ENCODE measurements at places on chromosomes 4 and X.
A peak's percentile ranks its signal among the peaks of the same experiment; 100 is the strongest.

DNA sequence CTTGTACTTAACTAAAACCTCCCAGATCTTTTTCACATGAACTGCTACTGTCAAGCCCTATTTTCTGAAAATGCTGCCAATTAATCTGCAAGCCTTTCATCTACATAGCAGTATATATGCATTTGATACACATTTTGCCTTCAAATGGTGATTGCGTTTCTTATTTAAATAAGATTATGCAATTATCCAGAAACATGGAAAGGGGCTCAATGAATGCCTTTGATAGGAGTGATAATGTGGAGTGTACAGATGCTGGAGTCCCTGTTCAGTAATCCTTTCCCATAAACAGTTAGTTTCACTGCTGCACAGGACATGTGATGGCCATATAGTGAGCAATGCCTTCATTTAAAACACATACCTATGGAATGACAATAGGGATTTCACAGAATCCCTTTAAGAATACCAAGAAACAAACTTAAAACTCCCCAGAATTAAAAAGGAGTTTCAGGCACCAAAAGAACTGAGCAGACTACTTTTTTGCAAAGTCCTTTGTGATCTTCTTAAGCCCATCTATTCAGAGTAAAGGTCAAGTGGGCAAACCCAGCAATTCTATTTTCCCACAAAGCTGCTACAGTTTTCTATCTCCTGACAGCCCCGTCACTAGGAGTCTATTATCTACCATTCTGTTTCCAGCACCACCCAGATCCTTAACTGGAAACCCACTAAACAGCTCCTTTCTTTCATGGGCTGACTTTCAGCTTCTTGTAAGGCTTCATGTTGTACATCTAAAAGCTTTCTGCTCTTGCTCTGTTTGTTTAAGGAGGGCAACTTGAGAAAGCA is 120.3 kb downstream of the UNC5C start:
- DNase-seq, result no peak

DNA sequence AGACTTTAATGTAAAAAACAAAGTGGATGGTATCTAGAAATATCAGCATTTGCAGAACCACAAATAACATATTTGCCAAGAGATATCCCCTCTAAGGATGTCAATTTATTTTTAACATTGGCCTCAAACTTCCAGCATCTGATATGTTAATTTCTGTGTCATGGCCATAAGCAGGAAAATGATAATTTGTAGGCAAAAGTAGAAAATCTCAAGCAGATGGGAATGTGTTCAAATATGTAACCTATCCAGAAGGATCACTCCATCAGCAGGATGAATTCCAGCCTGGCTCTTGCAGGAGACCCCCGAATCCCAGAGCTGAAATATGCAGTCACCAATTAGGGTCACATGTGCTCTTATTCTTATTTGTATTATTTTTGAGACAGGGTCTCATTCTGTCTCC is 55.4 kb upstream of the PRKX start:
- no peak for DNase-seq

GRCh38 chr4:75655562-75655961 is 17.6 kb downstream of the G3BP2 start:
- no peak for DNase-seq

- peak; percentile 86 for DNase-seq
Observed at GRCh38 chr4:118327554-118328241, 25.1 kb downstream of the PRSS12 start.

DNA sequence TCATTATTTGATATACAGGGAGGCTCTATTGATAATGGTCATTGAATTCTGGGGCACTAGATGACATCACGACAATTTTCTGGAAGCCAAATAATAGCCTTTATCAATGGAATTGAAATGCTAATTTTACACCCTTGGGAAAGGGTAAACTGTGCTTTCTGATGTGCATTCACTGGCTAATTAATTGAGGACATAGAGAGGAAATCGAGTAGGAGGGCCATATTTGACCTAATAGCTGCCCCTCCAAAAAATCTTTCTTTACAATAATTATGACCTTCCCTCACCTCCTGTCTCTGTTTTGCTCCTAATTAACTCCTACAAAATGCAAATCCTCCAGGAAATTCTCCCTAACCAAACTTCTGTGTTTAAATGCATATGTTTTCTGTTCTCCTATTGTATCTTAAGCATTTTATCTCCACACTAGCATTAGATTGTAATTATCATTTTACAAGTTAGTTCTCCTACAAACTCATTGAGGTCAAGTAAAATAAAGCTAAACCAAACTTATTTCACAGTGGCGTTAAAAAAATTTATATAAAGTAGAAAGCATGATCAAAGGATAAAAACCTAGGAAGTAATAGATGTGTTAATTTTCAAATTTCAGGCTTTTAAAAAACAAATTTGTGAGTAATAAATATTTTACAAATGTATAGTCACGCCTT is 1414.0 kb upstream of the AGA start:
- DNase-seq, result no peak

GRCh38 chrX:43581167-43581566 is 74.9 kb upstream of the MAOA start:
- no peak for DNase-seq

DNA sequence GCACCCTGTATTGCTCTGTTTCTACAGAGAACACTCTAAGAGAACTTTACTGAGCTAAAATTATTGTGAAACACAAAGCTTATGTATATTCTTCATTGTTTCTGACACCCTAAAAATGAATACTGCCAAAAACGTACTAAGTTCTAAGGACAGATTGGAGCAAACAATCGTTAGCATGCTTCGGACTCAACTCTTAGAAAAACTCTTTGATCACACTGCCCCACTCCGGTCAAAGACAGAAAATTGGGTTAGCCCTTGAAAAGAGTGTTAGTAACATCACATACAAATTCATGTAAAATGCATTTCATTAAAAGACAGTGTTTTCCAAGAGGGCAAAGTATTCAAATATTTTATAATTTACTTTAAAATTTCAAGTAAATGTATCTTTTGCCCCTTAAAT is 177.4 kb downstream of the DCHS2 start:
- peak; percentile 52 for DNase-seq

- no peak for DNase-seq
Observed at GRCh38 chrX:133248177-133248576, 30.0 kb upstream of the TFDP3 start.

GRCh38 chr4:90572996-90573395 is 445.8 kb downstream of the CCSER1 start:
- DNase-seq, result no peak

DNA sequence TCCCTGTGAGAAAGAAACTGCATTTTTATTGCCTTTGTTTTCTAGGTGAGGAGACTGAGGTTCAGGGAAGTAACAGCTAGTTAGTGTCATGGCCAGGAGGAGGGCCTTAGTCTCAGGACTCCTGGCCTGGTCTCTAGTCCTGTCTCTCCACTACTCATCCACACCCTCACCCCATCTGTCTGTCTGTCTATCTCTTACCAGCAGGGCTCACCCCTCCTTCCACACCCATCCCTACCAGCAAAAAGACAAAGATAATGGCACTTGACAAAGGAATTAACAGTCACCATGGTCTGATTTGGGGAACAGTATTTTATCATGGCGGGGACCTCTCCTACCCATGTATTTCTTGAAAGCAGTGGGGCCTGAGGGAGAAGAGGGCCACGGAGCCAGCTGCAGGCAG is 125.8 kb downstream of the REPS2 start:
- DNase-seq, result no peak

- DNase-seq, result no peak
Observed at GRCh38 chr4:176439611-176440010, 119.8 kb downstream of the SPCS3 start.

GRCh38 chrX:41245641-41246040 is 88.3 kb upstream of the DDX3X start:
- no peak for DNase-seq

DNA sequence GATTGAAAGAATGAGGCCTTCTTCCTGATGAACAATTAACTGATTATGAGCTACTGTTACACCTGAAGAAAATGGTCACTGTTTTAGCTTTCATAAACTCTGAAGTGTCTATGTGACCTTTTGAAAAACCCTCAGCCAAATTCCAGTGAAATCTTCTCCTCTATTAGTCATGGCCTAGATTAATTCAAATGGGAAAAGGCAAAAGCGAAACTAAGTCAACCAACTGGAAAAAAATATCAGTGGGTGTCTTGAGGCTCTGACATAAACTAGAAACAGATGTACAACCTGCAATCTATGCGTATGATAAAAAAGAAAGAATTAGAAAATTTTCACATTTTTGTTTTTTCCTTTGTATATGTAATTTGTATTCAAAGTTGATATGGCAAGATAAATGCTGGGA is 169.4 kb upstream of the BANK1 start:
- peak; percentile 63 for DNase-seq

GRCh38 chr4:837772-838171 is 11.8 kb upstream of the CPLX1 start:
- no peak for DNase-seq

- no peak for DNase-seq
Observed at GRCh38 chr4:100754751-100755150, 236.9 kb upstream of the EMCN start.

- no peak for DNase-seq
Observed at GRCh38 chr4:166816890-166817289, 417.4 kb downstream of the SPOCK3 start.

GRCh38 chrX:41923978-41924683 is 777 bp upstream of the CASK start:
- DNase-seq, result peak; percentile 24

DNA sequence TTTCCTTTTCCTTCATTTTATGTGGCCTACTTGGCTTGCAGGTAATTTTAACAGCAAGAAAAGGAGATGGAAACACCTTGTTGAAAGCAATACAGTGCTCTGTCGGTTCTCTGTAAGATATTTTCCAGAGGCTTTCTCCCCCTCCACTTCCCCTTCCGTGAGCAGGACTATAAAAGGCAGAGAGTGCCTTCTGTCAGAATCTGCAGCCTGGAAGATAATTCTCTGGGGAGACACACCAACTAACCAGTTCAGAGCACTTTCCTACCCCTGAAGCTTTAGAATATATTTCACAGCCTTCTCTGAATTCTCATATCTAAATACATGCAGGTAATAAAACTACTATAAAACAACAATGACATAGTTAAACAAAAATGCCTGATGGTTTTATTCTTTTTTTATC is 141.1 kb downstream of the IDS start:
- no peak for DNase-seq

DNA sequence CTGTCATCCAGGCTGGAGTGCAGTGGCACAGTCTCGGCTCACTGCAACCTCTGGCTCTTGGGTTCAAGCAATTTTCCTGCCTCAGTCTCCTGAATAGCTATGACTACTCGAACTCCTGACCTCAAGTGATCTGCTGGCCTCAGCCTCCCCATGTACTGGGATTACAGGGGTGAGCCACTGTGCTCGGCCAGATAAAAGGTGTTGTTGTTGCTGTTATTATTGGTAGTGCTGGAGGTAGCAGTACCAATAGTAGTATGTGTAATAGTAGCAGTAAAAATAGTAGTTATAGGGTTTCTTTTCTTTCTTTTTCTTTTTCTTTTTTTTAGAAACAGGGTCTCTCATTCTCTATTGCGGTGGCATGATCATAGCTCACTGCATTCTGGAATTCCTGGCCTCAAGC is 592.1 kb downstream of the ARAP2 start:
- no peak for DNase-seq

- peak; percentile 57 for DNase-seq
Observed at GRCh38 chrX:20263474-20263873, 3.2 kb downstream of the RPS6KA3 start.

DNA sequence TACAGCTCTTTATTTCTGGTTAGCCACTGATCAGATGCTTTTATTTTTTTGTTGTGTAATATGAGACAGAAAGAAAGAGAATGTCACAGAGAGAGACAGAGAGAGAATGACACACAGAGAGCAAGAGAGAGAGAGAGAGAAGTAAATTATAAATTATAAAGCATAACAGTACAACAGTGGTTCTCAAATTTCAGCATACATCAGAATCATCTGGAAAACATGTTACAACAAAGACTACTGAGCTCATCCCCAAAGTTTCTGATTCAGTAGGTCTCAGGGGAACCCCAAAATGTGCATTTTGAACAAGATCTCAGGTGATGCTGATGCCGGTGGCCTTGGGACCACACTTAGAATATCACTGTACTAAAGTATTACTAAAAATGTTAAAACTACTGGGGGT is 245.8 kb upstream of the DIAPH2 start:
- no peak for DNase-seq

DNA sequence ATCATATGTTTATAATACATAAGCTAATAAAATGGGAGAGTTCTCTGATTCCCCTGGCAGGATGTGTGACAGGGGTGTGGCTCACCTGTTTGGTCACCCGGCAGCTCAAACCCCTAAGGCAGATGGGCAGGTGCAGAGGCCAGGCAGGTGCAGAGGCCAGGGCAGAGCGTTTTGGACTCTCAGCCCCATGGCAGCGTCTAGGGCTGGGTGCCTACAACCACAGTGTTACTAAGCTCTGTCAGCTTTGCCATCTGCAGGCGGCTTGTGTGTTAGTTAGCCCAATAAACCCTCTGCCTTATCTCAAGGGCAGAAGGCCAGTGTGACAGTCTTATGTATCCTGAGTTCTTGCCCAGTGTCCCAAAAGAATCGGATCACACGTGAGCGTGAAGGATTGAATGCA is 54.0 kb upstream of the UGT2B15 start:
- no peak for DNase-seq

DNA sequence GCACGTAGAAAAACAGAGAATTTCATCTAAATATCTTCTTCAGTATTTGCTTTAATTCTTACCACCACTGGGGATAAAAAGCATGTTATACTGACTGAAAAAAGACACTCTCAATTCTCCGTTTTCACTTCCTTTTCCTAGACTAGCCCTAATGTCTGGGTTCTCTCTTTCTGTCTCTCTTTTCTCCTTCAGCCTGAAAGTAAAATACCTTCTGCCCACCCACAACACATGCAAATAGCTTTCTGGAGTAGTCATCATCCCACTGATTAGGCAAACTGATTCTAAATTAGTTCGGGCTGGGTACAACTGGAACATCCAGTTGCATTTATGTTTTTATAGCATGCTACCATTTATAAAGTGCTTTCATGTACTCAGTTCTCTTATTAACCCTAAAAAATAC is 142.4 kb upstream of the ANKRD50 start:
- DNase-seq, result peak; percentile 53

DNA sequence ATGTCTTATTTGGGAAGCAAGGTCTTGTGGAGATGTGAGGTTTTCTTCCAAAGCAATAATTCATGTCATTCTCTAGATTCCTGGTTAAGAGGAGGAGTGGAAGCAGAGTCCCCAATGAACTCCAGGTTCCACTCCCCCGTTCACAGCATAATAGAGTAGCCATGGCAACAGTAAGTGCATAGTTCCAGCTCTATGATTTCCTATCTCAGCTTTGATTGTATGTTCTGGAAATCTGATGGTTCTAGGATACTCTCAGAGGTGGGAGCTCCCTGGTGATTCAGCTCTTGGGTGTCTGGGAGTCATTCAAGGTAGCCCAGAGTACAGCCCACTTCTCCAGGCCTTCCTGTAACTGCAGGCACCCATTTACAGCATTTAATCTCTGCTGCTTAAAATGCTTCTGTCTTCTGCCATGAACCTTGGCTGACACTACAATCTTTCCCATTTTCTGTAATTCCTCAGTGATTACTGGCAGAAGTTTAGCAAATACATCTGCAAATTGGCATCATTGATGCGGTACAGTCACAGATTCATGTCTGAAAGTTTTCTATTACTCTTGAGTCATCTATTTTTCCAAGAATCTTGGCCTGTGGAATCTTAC is 242.0 kb downstream of the MAPK10 start:
- peak; percentile 97 for DNase-seq
